ENCODE measurements at places on chromosomes 6 and 20. TPM values are rescaled to one million over a fixed set of nuclear protein-coding genes. Genes with fewer than 3 reads are reported as not detected.

- H3K27ac ChIP-seq: no peak overlapping the region
- no peak overlapping the region for H3K4me3 ChIP-seq
- DNase-seq: no peak
- no peaks in the 10 kb centered on the region for H3K36me3 ChIP-seq
- no peaks in the 10 kb centered on the region for H3K4me1 ChIP-seq
These were observed 207.5 kb downstream of the FOXC1 start for GRCh38 chr6:1817033-1817761.

GRCh38 chr6:168524571-168525001 is 83.6 kb downstream of the SMOC2 start:
- H3K4me1 ChIP-seq: peaks cover 5% of the 10 kb centered on the region
- DNase-seq: no peak
- no peak overlapping the region for H3K27ac ChIP-seq
- no peaks in the 10 kb centered on the region for H3K36me3 ChIP-seq
- H3K27me3 ChIP-seq: no peaks in the 10 kb centered on the region

DNA sequence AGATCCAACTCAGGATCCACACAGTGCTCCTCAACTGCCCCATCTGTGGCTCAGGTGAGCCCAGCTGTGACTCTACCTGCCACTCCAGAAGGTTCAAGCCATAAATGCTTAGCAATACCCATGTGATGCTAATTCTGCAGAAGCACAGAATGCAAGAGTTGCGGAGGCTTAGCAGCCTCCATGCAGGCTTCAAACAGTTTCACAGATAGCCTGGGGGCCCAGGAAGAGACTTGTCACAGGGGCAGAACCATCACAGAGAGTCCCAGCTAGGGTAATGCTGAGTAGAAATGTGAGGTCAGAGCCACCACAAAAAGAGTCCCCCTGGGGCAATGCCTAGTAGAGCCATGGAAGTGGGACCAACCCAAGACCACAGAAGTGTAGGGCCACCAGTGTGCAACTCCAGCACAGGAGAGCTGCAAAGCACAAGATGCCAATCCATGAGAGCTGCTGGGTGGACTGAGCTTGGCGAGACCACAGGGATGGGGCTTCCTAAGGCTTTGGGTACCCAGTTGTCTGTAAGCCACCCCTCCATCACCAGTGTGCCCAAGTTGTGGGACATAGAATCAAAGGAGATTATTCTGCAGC is 283.9 kb downstream of the UBE3D start:
- no peaks in the 10 kb centered on the region for H3K27me3 ChIP-seq
- no peak overlapping the region for H3K27ac ChIP-seq
- H3K4me1 ChIP-seq: no peaks in the 10 kb centered on the region

DNA sequence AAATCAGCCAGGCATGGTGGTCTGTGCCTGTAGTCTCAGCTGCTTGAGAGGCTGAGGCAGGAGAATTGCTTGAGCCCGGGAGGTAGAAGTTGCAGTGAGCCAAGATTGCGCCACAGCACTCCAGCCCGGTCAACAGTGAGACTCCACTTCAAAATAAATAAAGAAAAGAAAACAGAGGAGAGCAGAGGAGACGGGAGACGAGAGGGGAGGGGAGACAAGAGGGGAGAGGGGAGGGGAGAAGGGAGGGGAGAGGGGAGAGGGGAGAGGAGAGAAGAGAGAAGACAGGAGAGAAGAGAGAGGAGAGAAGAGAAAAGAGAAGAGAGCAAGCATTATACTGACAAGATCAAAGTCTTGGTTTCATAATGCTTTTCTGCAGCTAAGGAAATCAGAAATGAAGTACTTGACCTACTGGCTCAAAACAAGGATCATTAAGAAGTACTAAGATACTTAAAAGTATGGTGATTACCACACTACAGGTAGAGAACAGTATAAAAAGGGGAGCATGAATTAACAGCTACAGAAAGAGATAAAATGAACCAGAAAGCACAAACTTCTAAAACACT is 30.5 kb downstream of the FAM8A1 start:
- peaks cover 14% of the 10 kb centered on the region for H3K4me1 ChIP-seq
- DNase-seq: no peak
- no peak overlapping the region for H3K27ac ChIP-seq
- H3K36me3 ChIP-seq: peaks cover 55% of the 10 kb centered on the region
- H3K4me3 ChIP-seq: no peak overlapping the region
- H3K27me3 ChIP-seq: no peaks in the 10 kb centered on the region

DNA sequence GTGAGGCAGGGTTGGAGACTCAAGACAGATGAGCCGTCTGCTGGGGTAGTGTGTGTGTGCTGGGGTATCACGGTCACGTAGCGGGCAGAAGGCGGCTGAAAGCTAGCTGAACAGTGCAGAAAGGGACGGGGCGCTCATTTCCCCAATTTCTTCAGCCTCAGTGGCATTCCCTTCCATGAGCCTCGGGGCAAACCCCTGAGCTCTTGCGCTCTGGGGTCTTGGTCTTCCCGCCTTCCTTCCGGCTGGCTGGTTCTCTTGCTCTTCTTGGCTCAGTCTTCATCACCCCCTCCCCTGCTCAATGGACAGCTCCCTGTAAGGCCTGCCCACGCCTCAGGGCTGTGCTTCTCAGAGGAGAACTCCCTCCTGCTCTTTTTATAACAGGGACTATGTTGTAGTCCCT is 15.5 kb upstream of the TMEM181 start:
- no peaks in the 10 kb centered on the region for H3K4me1 ChIP-seq
- H3K36me3 ChIP-seq: no peaks in the 10 kb centered on the region
- no peaks in the 10 kb centered on the region for H3K27me3 ChIP-seq
- no peak overlapping the region for H3K4me3 ChIP-seq
- H3K27ac ChIP-seq: no peak overlapping the region
- no peak for DNase-seq

GRCh38 chr6:89596484-89596883 is 42.1 kb downstream of the LYRM2 start:
- no peaks in the 10 kb centered on the region for H3K4me1 ChIP-seq
- H3K4me3 ChIP-seq: no peak overlapping the region
- H3K27ac ChIP-seq: no peak overlapping the region
- no peaks in the 10 kb centered on the region for H3K36me3 ChIP-seq

DNA sequence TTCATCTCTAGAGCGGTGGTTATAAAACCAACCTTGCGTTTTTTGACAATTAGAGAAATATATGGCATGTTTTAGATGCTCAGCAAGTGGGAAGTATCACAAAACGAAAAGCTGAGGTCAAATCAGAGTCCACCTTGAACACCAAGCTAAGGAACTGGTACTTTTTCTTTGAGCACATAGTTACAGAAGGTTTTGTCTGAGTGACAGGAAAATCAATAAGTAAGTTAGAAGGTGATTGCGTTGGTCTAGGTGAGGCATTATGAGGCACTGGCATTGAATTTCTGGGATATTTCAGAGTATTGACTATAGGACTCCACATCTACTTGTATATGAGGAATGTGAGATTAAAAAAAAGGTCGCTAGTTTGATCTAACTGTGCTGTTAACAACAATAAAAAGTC is 597 bp upstream of the HINT3 start:
- H3K27ac ChIP-seq: no peak overlapping the region
- no peak for DNase-seq
- H3K4me3 ChIP-seq: peak overlapping the region; percentile 96

- H3K27me3 ChIP-seq: no peaks in the 10 kb centered on the region
- no peak overlapping the region for H3K27ac ChIP-seq
- H3K4me3 ChIP-seq: no peak overlapping the region
- DNase-seq: no peak
- no peaks in the 10 kb centered on the region for H3K36me3 ChIP-seq
- H3K4me1 ChIP-seq: peaks cover 7% of the 10 kb centered on the region
These were observed 18.6 kb upstream of the ZFAND3 start for GRCh38 chr6:37800703-37801604.

GRCh38 chr6:16228709-16229665 is 9.4 kb upstream of the GMPR start:
- H3K4me3 ChIP-seq: no peak overlapping the region
- DNase-seq: no peak
- H3K4me1 ChIP-seq: no peaks in the 10 kb centered on the region
- no peaks in the 10 kb centered on the region for H3K36me3 ChIP-seq

- no peaks in the 10 kb centered on the region for H3K4me1 ChIP-seq
- H3K36me3 ChIP-seq: peaks cover 8% of the 10 kb centered on the region
- no peak overlapping the region for H3K27ac ChIP-seq
- DNase-seq: no peak
- H3K4me3 ChIP-seq: no peak overlapping the region
These were observed 21.8 kb downstream of the OSTM1 start for GRCh38 chr6:108052706-108053105.

- H3K27ac ChIP-seq: no peak overlapping the region
- H3K4me1 ChIP-seq: peaks cover 44% of the 10 kb centered on the region
- H3K4me3 ChIP-seq: no peak overlapping the region
- no peak for DNase-seq
These were observed 11.0 kb downstream of the PANK2 start for GRCh38 chr20:3900187-3900604.

GRCh38 chr20:37257988-37258387 is 3.6 kb downstream of the GHRH start:
- no peaks in the 10 kb centered on the region for H3K27me3 ChIP-seq
- no peak overlapping the region for H3K4me3 ChIP-seq
- H3K36me3 ChIP-seq: no peaks in the 10 kb centered on the region
- DNase-seq: no peak

- no peaks in the 10 kb centered on the region for H3K36me3 ChIP-seq
- H3K27ac ChIP-seq: no peak overlapping the region
- no peak for DNase-seq
- no peaks in the 10 kb centered on the region for H3K4me1 ChIP-seq
These were observed 251.8 kb upstream of the CITED2 start for GRCh38 chr6:139625998-139626975.

DNA sequence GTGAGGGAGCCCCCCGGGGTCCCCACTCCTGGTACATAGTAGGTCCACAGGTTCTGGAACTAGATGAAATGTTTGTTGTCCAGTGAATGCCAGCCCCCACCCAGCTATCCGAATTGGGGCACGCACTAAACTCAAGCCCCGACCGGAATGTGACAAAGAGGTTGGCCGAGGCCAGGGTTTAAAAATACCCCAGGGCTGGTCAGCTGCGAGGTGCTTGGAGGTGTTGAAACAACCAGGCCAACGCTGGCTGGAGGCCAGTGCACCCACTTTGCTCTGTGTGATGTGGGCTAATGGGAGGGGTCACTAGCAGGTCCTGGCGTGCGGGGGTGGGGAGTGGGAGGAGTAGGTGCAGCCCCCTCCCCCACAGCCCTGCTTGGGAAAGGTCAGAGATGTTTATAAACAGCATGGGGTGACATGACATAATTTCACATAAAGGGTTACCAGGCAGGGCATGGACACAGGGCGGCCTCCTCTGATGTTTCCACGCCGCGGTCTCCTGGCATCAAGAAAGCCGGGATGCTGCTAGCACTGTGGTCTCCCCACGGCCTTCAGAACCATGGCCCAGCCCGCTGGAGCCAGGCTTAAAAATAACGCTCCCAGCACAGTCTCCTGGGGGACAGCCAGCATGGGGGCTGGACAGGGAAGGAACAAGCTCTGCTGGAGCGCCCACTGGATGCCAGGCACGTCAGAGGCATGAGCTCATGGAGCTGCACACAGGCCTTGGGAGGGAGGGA is 111.2 kb upstream of the PTPN1 start:
- no peaks in the 10 kb centered on the region for H3K36me3 ChIP-seq
- no peaks in the 10 kb centered on the region for H3K27me3 ChIP-seq
- DNase-seq: no peak
- H3K27ac ChIP-seq: no peak overlapping the region

DNA sequence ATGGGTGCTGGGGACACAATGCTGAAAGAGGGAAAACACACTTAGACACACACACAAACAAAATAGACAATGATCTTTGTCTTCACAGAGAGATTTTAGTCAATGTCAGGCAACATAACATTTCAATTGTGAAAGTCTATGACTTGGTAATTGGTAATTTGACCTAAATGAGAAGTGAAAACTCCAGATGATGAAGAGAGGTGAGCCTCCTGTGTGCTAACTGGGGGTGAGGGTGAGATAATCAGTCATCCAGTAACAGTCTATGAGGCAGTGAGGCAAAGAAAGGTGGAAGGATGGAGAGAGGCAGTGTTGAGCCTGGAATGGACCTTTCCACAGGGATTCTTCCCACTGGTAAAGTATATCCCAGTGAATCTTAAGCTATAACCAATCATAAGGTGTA is 744.2 kb downstream of the MAFB start:
- peak overlapping the region; percentile 64 for H3K27ac ChIP-seq
- no peak overlapping the region for H3K4me3 ChIP-seq
- H3K27me3 ChIP-seq: no peaks in the 10 kb centered on the region

DNA sequence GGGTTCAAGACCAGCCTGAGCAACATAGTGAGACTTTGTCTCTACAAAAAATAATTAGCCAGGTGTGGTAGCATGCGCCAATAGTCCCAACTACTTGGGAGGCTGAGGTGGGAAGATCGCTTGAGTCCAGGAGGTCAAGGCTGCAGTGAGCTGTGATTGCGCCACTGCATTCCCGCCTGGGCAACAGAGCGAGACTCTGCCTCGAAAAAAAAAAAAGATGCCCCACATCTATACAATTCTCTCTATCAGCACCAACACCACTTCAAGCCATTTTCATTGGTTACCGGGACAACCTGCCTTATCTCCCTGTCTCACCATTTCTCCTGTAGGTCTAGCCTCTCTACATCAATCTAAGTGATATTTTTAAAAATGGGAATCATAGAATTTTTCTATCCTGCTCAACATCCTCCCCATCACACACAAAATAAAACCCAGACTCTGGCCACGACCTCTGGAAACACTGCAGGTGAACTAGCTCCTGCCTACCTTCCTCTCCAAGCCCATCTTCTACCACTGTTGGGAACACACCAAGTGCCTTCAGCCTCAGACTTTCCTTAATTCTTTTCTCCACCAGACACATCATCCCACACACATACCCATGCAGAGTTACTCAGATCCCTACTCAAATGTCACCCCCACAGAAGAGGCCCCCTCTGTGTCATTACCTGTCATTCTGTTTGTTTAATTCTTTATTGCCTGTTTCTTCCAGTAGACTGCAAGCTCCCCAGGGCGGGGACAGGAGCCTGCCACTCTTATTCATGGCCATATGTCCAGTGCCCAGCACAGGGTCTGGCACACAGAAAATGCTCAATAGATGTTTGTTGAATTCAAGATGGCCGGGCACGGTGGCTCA is 9.6 kb upstream of the PLTP start:
- H3K27me3 ChIP-seq: no peaks in the 10 kb centered on the region
- H3K27ac ChIP-seq: no peak overlapping the region
- H3K36me3 ChIP-seq: no peaks in the 10 kb centered on the region

DNA sequence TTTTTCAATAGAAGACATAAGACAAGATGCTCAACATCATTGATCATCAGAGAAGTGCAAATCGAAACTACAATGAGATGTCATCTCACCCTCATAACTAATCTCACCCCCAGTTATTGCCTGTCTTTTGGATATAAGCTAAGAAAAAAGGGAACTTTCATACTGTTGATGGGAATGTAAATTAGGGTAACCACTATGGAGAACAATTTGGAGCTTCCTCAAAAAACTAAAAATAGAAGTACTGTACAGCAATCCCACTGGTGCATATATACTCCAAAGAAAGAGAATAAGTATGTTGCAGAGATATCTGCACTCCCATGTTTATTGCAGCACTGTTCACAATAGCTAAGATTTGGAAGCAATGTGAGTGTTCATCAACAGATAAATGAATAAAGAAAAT is 26.4 kb upstream of the PHF3 start:
- no peaks in the 10 kb centered on the region for H3K27me3 ChIP-seq
- H3K4me1 ChIP-seq: no peaks in the 10 kb centered on the region
- H3K36me3 ChIP-seq: no peaks in the 10 kb centered on the region
- H3K4me3 ChIP-seq: no peak overlapping the region
- DNase-seq: no peak

The CARMIL1 gene
- total RNA-seq: not detected

The C20orf96 gene
- total RNA-seq: 1.8 TPM

The TSHZ2 gene
- 0.11 TPM for total RNA-seq

The OR2B6 gene
- total RNA-seq: not detected

The SIRPB2 gene
- total RNA-seq: not detected

The TCF21 gene
- not detected for total RNA-seq

The DCDC2 gene
- total RNA-seq: 0.11 TPM

The DBNDD2 gene
- total RNA-seq: not detected

Measured in Karpas-422 (cell line).